ENCODE measurements at places on chromosomes 7 and 10.
A peak's percentile ranks its signal among the peaks of the same experiment; 100 is the strongest.

GRCh38 chr7:24152356-24152755, 131.6 kb upstream of the NPY start:
- no peak for DNase-seq

DNA sequence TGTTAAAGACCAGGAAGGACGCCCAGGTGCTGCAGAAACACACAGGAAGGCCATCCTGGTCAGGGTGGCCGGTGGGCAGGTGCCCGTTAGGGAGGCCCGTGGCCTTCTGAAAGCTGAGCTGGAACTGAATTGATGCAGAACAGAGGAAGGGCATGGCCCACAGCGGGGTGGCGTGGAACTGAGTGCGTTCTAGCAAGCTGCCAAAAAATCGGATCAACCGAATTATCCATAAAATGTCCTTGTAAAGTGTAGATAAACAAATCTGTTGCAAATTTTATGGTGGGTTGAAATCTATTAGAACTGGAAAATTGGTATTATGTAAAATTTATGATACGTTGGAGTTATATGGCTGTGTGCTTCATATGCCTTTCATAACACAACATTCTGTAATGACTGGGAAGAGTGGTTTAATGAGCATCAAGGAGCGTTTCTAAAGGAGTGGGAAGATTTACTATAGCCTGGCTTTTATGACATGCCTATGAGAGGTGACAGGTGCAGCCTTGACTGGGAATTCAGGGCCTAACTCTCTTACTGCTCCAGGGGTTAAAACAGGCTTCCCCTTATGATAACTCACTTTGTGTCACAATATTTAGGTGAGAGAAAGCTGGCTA, 108.1 kb downstream of the GPR26 start:
- no peak for DNase-seq

- no peak for DNase-seq
These were observed 28.2 kb upstream of the MXI1 start for GRCh38 chr10:110179220-110179619.

- DNase-seq, result no peak
These were observed 942.5 kb upstream of the ZWINT start for GRCh38 chr10:57303566-57303965.

- no peak for DNase-seq
These were observed 10.2 kb downstream of the ALKBH4 start for GRCh38 chr7:102454468-102454867.

DNA sequence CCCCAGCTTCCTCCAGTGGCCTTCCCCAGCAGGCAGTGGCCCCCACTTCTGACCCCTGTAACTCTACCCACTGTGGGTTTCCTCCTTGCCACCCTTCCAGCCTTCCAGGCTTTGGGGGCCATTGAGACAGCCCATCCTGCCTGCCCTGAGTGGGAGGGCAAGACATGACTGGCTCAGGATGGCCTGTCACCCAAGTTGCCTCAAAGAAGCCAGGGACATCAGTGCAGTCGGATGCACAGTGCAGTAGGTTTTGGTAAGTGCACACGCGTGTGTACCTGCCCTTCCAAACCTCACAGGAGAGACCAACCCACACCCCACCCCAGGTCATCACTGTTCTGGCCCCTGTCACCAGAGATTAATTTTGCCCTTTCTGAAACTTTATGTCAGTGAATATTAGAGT, 22.7 kb downstream of the ZMIZ2 start:
- DNase-seq, result no peak

GRCh38 chr10:12056748-12057147, 12.0 kb upstream of the DHTKD1 start:
- DNase-seq, result no peak

GRCh38 chr7:102908676-102909075, 4.1 kb upstream of the LRRC17 start:
- DNase-seq, result no peak

- no peak for DNase-seq
These were observed 691.8 kb downstream of the SUGCT start for GRCh38 chr7:40826411-40827221.

- no peak for DNase-seq
These were observed 140.3 kb upstream of the PFKP start for GRCh38 chr10:2926918-2927660.

DNA sequence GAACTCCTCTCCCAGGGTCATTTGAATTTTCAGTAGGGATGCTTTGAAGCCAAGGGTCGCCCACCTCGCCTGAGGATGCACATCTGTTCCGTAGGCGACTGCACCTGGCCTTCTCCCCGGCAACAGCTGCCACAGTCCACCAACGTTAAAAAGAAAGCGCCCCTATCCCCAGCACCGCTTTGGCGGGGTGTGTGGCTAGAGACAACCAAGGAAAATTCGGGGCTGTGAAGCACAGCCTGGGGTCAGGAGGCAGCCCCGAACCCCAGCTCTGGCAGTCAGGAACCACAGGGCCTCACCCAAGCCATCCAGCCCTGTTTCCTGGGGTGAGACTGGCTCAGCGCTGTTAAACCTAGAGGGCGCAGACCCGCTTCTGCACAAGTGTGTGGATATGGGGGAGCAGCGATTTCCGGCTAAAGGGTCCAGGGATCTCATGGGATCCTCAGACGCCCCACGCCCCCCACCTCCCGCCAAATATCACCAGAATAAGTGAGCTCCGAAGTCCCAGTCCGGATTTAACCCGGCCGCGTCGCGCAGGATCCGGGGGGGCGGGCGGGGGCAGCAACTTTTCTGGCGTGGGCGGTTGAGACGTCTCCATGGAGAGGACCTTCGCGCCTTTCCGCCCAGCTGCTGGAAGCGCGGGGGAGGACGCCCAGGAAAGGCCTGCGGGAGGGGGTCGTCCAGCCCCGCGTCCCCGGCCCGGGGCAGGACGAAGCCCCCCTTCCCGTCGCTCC, 822 bp downstream of the ZC3HAV1L start:
- DNase-seq, result peak; percentile 42

DNA sequence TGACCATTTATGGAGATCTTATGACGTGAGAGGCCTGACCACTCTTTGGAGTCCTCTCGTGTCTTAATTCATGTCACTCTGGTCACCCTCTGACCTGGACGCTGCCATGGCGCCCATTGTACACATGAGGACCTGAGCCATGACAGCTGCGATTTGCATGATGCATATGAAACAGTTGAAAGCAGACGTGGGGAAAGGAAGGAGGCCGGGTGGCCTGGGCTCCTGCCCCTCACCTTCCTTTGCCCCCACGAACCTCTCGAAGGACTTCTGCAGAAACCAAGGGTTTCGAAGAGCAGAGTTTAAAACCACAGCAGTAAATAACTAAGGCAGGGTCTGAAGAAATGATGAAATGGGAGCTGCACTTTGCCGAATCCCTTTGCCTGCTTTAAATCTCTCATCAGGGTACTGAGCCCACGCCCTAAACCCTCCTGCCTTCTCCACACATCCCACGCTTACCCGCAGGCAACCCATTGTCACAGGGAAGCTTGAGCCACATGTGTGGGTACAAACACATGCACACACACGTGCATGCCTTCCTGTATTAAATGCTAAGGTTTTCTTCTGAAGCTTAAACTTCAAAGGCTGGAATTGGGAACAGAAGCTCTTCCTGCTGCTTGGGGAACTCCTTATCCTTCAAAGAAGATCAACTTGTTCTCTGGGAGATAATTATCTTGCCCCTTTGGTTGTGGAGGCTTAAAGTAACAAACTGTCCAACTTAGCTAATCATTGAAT, 11.7 kb upstream of the CALML3 start:
- peak; percentile 15 for DNase-seq

DNA sequence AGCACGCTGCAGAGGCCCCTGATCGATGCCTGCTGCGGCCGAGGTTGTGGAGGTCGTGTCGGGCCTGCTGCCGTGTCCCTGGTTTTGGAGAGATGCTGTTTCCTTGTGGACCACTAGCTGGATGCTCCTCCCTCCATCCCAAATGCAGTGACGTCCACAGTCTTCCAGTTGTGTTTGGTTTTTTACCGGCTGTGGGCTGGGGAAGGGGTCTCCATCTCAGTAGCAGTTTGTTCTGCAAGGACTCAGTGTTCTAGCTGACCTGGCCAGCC, 143.0 kb upstream of the SHH start:
- no peak for DNase-seq

DNA sequence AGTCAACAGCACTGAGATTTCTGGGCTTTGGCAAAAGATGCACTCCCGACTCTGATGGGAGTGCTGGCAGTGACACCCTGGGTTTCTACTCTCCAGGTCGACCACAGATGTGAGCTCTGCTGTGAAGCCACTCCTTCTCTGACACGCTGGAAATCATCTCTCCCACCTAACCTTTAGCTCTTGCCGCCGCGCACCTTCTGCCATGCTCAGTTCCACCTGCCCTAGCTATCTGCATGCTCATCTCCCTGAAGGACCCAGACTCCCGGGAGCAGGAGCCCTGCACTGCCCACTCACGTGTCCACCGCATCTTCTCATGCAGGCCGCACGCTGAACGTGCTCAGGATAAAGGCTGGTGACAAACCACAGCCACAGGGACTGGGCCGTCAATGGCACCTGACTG, 174.8 kb downstream of the TNS3 start:
- DNase-seq, result no peak

DNA sequence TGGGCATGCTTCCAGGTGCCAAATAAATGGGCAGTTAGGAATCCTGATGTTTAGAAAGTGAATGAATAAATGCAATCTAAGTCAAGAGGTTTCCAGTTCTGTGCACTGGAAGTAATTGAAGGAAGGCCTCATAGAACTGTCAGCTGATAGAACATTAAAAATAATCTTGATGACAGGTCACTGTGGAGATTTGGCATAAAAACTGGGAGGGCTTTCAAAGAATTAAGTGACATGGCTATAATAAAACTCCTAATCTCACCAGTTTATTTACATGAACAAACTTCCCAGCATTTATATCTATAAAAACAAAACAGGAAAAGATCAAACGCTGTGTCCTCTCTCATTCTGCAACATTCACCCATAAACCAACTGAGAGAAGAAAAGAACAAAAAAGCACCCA, 170.5 kb downstream of the SLIT1 start:
- DNase-seq, result no peak

GRCh38 chr10:63561341-63561740, 40.1 kb downstream of the REEP3 start:
- DNase-seq, result no peak

GRCh38 chr10:52959810-52960209, 187.2 kb upstream of the MBL2 start:
- no peak for DNase-seq

- DNase-seq, result no peak
These were observed 130.3 kb downstream of the HECW1 start for GRCh38 chr7:43242628-43243255.

GRCh38 chr10:17479822-17480221, 25.4 kb upstream of the ST8SIA6 start:
- DNase-seq, result no peak

- DNase-seq, result no peak
These were observed 160.3 kb upstream of the SEMA3A start for GRCh38 chr7:84354866-84355265.

DNA sequence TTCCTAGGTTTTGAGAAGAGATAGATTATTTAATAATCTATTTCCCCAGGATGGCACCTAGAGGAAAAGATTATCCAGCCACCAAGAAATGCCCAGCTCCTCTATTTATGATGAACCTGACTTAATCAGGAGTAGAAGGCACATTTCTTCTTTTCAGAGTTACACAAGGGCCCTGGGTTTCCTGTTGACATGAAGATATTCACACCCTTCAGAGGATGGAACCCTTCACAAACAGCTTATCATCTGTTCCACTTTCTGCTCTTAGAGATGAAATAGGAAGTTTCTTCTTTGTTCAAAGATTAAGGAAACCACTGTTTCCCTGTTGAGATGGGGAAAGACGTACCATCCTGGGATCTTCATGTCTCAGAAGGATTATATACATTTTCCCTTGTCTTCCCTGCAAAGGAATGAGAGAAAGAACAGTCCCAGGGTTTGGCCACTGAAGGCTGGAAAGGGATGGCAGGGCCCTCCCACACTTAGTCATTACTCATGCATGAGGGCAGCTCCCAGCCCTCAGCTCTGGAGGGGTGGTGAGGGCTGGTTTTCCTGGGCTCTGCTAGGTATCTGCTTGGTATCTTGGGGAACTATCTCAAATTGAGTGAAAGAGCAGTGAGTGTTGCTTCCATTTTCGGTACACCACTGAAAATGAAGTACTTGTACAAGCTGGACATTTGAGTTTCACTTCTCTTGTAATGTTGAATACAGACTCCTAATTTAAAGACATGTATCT, 64.0 kb downstream of the MTPAP start:
- DNase-seq, result no peak

- no peak for DNase-seq
These were observed 377.8 kb downstream of the GFRA1 start for GRCh38 chr10:115895166-115895565.

GRCh38 chr7:129462420-129462819, 28.2 kb downstream of the STRIP2 start:
- DNase-seq, result no peak

- no peak for DNase-seq
These were observed 9.5 kb downstream of the AKR1E2 start for GRCh38 chr10:4835494-4835918.

DNA sequence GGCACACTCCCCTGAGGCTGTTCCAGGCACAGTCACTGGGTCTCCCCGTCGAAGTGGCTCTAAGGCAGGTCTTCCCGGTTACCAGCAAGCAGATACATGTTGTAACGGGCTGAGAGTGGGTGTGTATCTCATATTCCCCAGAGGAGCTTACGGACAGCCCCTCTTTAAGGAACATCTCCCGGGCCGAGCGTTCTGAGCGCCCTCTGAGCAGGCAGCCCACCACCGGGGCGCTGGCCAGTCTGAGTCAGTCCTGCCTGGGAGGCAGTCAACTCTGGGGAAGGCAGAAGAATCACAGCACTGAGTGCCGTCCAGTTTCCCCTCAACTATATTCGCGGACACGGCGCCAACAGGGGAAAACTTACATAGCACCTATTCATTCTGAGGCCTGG, 117.4 kb downstream of the LHPP start:
- DNase-seq, result peak; percentile 33

GRCh38 chr7:91462316-91462715, 198.1 kb downstream of the FZD1 start:
- DNase-seq, result no peak

- no peak for DNase-seq
These were observed 49.0 kb upstream of the LYZL1 start for GRCh38 chr10:29239569-29240472.

DNA sequence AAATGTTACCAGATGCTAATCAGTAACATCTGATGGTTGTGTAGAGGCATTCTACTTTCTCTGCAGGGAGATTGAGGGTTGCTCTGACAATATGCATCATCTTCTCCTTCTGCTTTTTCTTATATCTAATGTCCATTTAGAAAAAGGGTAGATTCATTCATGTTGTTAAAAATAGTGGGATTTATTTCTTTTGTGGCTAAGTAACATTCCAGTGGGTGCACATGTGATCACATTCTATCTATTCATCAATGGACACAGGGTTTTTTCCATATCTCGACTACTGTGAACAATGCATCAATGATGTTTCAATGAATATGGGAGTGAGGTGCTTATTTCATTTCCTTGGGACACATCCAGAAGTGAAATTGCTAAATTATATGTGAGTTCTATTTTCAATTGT, 103.9 kb downstream of the CRPPA start:
- no peak for DNase-seq

DNA sequence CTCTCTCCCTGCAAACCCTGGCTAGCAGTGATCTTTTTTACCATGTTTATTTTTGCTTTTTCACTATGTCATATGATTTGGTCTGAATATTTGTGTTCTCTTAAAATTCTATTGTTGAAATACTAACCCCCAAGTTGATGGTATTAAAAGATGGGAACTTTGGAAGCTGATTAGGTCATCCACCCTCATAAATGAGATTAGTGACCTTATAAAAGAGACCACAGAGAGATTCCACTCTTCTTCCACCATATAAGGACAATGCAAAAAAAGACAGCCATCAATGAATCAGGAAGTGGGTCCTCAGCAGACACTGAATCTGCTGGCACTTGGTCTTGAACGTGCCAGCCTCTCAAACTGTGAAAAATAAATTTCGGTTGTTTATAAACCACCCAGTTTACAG, 112.8 kb upstream of the KCND2 start:
- DNase-seq, result no peak

Data from psoas muscle (tissue), 8 donors.